CD4-positive, alpha-beta T cell treated with Interleukin-17A for 1 hour (primary cell): ENCODE measurements at places on chromosomes 7 and 10.
A peak's percentile ranks its signal among the peaks of the same experiment; 100 is the strongest.

DNA sequence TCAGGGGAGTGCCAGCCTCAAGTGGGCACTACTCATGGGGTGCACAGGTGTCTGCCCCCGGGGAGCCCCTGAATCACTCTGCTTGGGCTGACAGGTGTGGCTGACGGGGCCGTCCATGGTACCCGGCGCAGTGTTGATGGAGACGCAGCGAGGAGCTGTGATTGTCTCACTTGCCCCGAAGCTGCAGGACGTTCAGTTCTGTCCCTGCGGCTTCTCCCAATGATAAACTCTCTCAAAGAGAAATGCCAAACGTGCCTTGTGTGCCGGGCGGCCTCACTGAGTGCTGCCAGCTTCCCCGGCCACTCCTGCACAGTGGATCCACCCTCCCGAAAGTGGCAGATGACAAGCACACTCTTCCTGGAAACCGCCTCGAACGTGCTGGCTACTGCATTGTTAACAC, 203.2 kb downstream of the DNAJB6 start:
- DNase-seq: no peak

GRCh38 chr7:120941064-120941463, 9.5 kb upstream of the ING3 start:
- peak; percentile 9 for DNase-seq

GRCh38 chr10:122120008-122120744, 131.2 kb downstream of the TACC2 start:
- no peak for DNase-seq

DNA sequence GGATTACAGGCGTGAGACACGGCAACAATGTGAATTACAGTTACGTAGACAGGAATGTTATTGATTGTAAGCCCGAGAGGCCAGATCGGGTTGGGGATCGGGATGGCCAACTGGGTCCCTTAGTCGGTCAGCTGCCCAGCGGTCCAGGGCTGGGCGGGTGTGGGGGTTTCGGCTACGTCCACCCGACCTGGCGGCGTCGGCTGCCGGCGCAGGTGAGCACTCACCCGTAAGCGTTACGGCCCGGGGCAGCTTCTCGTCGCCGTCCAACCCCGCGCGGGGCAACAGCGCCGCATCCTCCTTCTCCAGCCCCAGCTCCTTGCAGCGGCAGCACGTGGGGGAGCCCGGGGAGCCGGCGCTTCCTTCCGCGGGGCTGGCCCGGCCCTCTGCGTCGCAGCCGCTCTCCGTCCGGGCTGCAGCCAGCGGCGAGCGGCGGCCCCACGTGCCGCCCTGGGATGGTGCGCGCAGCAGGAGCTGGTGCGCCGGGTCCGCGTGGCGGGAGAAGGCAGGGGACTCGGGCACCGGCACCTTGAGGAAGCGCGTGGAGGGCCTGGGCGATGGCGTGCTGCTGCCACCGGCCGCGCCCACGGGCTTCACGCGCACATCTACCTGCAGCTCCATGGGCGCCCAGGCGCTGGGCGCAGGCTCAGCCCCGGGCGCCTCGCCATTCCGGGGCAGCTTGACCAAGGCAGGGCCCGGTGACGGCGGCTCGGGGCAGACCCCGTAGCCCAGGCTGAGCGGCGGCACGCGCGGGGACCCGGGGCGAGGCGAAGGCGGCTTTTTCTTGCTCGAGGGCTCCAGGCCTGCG, 609 bp downstream of the KLRG2 start:
- DNase-seq: no peak

DNA sequence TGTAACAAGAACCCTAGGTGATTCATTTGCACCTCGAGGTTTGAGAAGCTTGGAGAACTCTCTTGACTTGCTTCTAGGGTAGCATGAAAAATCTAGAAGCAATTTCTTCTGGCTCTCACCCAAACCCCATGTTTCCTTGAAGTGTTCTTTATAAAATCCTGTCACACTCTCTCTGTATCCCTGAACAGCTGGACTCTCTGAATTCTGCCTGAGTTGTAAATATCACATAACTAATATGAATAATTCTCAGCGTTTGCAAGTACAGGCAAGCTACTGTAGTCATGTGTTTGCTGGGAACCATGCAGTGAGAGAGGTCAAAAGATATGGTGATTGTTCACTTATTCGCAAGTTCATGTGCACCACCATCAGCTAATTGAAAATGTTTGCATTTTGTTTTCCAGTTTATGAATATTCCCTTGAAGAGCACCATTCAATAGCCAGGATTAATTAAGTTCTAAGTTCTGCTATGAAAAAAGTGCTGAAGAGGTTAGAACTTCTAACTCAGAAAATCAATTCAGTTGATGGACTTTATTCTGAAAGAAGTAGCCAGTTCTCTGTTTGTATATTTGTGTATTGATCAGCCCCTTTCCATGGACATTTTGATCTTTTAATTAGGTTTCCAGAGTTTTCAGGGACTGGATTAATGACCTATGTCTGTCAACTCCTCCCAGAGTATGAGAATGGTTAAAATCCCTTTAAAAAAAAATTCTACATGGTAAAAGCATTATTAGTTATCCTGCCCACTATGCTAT, 243.0 kb downstream of the PLXDC2 start:
- DNase-seq: no peak

DNA sequence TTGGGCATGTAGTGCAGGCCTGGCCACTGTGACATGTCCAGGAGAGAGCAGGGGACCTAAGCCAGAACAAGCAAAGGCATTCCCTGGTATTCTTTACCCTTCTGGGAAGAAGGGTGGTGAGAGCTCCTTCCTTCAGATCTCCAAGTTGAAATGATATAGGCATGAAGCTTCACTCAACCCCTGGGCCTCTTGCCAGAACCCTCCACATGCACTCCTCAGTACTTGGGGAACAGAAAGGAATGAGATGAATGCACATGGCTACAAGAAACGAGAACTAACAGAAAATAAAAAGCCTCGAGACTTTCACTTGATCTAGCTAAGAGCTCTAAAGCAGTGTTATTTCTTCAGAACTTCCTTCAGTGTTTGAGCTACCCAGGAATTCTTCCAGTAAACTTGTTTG, 262.2 kb downstream of the ETV1 start:
- DNase-seq: no peak

- no peak for DNase-seq
Observed at GRCh38 chr7:19709249-19709578, 377 bp upstream of the POLR1F start.

- peak; percentile 70 for DNase-seq
Observed at GRCh38 chr10:88932539-88933256, 19.9 kb downstream of the ACTA2 start.

- no peak for DNase-seq
Observed at GRCh38 chr7:34090816-34091215, 185.5 kb downstream of the BMPER start.

GRCh38 chr7:28627263-28627653, 214.9 kb downstream of the CREB5 start:
- DNase-seq: no peak

- DNase-seq: no peak
Observed at GRCh38 chr7:139739863-139740597, 37.8 kb downstream of the HIPK2 start.

- no peak for DNase-seq
Observed at GRCh38 chr10:60878224-60878623, 65.8 kb downstream of the RHOBTB1 start.

DNA sequence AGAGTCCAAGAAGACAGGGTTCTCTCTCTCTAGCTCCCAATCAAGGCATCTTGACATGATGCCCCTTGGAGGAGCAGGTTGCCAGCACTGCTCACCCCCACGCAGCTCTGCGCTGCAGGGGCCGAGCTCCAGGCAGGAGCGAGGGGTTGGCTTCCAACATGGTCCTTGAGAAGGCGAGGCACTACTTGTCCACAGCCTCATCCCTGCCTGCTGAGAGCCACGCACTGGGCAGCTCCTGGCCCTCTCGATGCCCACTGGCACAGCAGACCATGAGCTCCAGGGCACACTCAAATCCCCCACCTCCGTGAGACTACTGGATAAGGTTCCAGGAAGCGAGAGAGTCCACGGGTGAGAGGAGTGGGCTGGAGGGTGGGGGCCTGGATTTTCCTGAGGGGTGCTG, 31.1 kb downstream of the RAMP3 start:
- no peak for DNase-seq

- DNase-seq: no peak
Observed at GRCh38 chr10:82453678-82454293, 578.8 kb downstream of the NRG3 start.

DNA sequence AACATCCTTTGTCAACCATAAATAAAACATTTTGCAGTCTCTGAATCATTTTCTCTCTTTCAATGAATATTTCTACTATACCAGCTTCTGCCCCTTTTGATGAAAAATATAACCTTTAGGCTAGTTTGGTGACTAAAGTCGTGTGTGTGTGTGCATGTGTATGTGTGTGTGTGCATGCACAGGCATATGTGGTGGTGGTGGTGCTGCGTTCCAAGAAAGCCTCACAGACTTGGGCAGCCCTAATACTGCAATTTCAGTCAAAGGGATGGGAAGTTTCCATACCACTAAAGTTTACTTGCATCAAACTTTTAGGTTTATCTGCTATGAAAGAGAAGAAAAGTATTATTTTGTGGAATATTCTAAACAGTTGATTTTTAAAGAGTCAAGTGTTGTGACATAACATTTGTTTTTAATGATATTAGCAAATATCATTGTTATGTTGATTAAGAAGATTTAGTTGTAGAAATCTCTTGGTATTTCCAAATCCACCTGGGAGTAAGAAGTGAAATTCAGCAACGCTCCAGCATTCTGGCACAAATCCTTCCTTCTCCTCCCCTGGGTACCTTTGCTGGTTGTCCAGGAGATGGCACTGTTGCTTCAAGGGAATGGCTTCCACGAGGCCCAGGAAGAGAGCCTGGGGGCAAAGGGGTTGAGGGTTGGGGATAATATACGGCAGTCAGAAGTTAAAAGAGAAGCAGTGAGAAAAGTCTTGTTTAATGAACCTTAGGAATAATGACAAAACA, 41.5 kb downstream of the ASB4 start:
- DNase-seq: peak; percentile 14

DNA sequence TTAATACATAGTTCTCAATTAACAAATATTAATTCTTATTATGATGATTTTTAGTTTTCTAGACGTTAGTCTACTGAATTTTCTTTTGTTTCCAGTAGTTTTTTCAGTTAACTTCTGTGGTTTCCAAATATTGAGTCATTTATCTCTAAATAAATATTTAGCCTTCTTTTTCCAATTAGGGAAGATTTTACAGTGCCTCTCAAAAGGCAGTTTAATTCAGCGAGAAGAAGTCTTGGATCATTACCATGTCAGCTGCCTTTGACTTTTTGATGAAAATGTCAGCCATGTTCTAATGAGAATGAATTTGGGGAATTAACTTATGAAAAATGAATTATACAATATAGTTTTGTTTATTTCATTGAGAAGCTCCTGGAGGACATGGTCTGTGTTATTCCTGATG, 90.0 kb downstream of the CDK14 start:
- DNase-seq: no peak

- DNase-seq: no peak
Observed at GRCh38 chr10:62498271-62498670, 124.1 kb downstream of the ZNF365 start.

DNA sequence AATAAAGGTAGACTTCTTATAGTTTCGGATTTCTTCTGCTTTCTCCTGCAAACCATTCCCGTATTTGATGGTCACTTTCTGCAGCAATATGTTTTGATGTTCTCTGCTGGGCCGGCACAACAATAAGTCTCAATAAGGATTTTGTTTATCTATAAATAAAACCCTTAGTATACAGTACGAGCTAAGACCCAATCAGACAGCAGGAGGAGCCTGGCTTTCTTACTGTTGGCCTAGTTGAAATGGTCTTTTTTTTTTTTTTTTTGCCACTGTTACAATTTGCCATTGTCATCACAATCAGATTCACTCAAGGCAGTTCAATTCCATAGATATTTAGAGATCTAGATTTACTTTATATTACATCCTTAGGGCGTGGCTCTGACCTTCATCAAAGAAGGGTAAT, 76.4 kb downstream of the PLXDC2 start:
- no peak for DNase-seq

- DNase-seq: no peak
Observed at GRCh38 chr10:89609833-89610346, 35.2 kb downstream of the PANK1 start.

DNA sequence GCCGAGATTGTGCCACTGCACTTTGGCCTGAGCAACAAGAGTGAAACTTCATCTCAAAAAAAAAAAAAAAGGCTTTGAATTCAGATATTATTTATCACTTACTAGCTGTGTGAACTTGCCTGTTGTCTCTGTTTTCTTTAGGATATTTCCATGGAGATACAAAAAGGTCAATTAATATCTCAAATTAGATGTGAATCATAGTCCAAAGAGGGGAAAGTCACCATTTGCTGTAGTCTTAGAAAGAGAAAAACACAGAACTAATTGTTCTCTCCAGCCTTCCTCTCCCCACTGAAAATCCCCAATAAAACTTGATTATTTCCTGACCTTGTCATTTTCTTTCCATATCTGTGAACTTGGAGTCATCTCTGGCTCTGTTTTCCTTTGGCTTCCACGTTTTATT, 21.2 kb downstream of the HEPACAM2 start:
- DNase-seq: no peak

- no peak for DNase-seq
Observed at GRCh38 chr7:137992104-137992549, 9.8 kb downstream of the CREB3L2 start.

- no peak for DNase-seq
Observed at GRCh38 chr7:130825819-130826218, 91.8 kb upstream of the KLF14 start.

- DNase-seq: peak; percentile 54
Observed at GRCh38 chr7:55432939-55433784, 68.0 kb downstream of the LANCL2 start.

GRCh38 chr10:7320072-7320471, 90.8 kb downstream of the SFMBT2 start:
- DNase-seq: no peak

GRCh38 chr7:132291481-132291880, 284.8 kb downstream of the PLXNA4 start:
- no peak for DNase-seq

- no peak for DNase-seq
Observed at GRCh38 chr7:124428781-124429180, 336.8 kb downstream of the GPR37 start.

- DNase-seq: no peak
Observed at GRCh38 chr10:777913-778479, 88.5 kb upstream of the DIP2C start.

- DNase-seq: no peak
Observed at GRCh38 chr10:34193931-34194626, 621.0 kb downstream of the PARD3 start.

- no peak for DNase-seq
Observed at GRCh38 chr7:158588085-158588877, 658 bp upstream of the PTPRN2 start.

- no peak for DNase-seq
Observed at GRCh38 chr10:29356931-29357330, 68.1 kb downstream of the LYZL1 start.

- no peak for DNase-seq
Observed at GRCh38 chr10:75776738-75777504, 345.5 kb downstream of the LRMDA start.
